ENCODE measurements at places on chromosomes 2 and 18.
A peak's percentile ranks its signal among the peaks of the same experiment; 100 is the strongest.

GRCh38 chr2:108184419-108184818 lies 55.3 kb upstream of the SULT1C3 start:
- no peak for DNase-seq

- no peak for DNase-seq
These were observed 6.3 kb upstream of the SFT2D3 start for GRCh38 chr2:127694986-127695385.

DNA sequence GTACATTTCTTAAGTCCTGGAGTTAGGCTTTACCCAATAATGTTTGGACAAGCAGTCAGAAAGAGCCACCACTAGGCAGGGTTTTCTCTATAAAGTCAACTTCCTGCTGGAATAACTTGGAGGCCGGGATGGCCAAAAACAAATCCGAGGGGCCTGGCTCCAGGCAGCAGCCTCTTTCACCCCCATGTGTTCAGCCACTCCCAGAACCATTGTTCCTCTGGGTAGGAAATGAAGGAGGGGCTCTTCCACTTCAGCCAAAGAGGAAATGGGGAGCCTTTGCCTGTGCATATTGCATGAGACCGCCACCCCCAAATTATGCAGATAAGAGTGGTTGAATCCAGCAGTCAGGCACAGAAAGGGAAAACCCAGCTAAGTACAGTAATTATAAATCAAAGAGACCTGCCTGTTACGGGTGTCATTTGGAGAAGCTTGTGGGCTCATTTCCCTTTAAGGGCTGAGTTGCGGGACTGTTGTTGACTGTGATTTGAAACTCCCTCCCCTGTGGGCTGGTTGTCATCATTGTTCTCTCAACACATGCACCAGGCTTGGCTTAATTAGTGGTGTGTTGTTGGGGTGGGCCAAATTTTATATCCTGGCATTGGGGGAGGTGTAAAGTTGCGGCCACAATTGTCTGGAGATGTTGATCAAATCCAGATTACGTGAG lies 212.8 kb upstream of the SOX11 start:
- no peak for DNase-seq

DNA sequence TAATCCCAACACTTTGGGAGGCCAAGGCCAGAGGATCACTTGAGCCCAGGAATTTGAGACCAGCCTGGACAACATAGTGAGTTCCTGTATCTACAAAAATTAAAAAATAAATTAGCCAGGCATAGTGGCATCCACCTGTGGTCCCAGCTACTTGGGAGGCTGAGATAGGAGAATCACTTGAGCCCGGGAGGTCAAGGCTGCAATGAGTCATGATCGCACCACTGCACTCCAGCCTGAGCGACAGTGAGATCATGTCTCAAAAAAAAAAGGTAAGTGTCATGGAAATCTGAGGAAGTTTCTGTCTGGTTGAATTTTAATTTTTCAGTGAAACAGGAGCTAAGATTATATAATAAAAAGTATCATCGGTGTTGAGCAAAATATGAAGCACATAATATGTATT lies 2.5 kb upstream of the C2orf15 start:
- no peak for DNase-seq

DNA sequence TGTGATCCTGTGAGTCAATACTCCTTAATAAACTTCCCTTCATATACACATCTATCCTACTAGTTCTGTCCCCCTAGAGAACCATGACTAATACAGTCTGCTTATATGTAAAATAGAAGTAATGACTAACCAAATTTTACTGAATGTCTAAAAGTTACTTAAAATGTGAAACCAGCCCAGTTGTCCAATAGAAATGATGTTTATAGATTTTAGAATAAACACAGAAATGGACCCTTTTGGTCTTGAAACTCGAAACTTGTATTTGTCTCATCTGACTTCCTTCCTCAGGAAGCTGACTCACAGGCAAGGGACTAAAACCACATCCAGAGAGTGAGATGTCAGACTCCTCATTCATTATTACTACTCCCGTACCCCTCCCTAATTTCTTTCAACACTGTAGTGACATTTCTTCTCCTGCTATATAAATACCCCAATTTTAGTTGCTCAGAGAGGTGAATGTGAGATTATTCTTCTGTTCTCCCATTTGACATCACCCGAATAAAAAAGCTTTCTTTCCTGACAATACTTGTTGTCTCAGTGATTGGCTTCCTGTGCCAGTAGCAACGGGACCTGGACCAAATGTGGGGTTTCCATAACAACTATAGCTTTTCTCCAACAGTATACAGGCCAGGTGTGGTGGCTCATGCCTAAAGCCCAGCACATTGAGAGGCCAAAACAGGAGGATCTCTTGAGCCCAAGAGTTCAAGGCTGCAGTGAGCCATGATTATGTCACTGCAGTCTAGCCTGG lies 486.0 kb downstream of the ERBB4 start:
- no peak for DNase-seq

- no peak for DNase-seq
These were observed 155.4 kb downstream of the ASB1 start for GRCh38 chr2:238582159-238582558.

- no peak for DNase-seq
These were observed 133.1 kb upstream of the PELI1 start for GRCh38 chr2:64277101-64277849.

GRCh38 chr2:151240433-151240832 lies 21.2 kb downstream of the RBM43 start:
- DNase-seq, result no peak

DNA sequence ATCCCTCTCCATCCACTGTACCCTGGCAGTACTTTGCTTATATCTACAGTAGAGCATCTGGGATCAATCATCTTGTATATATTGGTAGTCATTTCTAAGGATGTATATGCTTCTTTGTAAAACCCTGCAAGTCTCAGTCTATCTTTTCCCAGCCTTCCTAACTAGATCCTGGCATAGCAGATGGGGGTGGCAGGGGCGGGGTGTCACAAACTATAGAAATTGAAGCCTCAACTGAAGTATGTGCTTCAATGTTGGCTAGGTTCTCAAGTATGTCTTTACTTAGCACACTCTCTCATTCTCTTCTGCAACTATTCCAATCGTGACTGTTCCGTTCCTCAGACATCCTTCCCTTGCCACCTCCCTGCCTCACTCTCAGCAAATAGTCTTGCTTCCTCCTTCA lies 30.1 kb upstream of the AGPS start:
- no peak for DNase-seq

GRCh38 chr2:18814387-18814786 lies 225.0 kb upstream of the NT5C1B start:
- DNase-seq, result no peak

GRCh38 chr2:205245652-205246051 lies 436.6 kb upstream of the NRP2 start:
- no peak for DNase-seq

- DNase-seq, result no peak
These were observed 53.5 kb downstream of the ATP8B1 start for GRCh38 chr18:57749604-57749970.

- no peak for DNase-seq
These were observed 101.3 kb upstream of the SALL3 start for GRCh38 chr18:78878335-78878734.

GRCh38 chr2:241540771-241541561 lies 17.6 kb upstream of the BOK start:
- DNase-seq, result peak; percentile 75

GRCh38 chr2:106977717-106978116 lies 91.8 kb upstream of the ST6GAL2 start:
- DNase-seq, result no peak

DNA sequence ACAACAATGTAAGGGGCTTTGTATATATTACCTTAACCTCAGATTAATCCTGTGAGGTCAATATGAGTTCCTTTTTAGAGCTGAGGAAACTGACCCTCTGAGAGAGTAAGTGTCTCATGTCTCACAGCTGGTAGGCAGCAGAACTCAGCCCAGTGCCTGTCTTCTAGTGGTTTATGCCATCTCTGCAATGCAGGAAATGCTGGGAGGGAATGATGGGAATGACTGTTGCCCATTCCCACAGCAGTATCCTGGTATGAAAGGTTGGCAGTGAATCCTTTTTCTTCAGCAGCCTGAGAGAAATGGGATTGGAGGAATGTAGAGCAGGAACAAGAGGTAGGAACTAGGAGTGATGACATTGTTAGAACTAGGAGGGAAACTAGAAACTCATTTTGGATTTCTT lies 6.0 kb downstream of the MRPL30 start:
- no peak for DNase-seq

- peak; percentile 47 for DNase-seq
These were observed 75.3 kb downstream of the LRRFIP1 start for GRCh38 chr2:237702441-237703391.

- DNase-seq, result no peak
These were observed 186.5 kb downstream of the SH3BP4 start for GRCh38 chr2:235138339-235138738.

- DNase-seq, result no peak
These were observed 6.5 kb upstream of the FN1 start for GRCh38 chr2:215442401-215442787.

DNA sequence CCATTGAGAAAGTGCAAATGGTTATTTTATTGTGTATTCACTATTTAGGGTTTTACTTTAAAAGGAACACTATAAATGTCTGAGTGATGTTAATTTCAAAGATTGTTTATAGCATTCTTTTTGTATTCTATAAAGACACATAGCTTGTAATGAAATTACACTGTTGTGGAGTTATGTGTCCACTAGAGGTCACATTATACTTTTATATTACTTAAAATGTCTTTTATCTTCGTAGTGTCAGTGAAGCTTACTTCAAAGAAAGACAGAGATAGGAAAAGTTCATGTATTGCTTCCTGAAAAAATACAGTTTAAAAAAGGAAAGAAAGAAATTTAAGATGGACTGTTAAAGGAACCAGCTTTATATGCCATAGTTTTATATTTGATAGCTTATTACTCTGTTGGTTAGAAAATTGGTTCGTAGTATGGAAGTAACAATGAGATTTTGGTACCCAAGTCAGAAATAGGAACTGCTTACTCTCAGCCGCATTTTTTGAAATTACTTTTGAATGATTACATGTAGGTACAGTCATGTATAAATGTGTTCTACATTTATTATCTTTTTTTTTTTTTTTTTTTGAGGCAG lies 20.5 kb downstream of the APLF start:
- DNase-seq, result no peak

DNA sequence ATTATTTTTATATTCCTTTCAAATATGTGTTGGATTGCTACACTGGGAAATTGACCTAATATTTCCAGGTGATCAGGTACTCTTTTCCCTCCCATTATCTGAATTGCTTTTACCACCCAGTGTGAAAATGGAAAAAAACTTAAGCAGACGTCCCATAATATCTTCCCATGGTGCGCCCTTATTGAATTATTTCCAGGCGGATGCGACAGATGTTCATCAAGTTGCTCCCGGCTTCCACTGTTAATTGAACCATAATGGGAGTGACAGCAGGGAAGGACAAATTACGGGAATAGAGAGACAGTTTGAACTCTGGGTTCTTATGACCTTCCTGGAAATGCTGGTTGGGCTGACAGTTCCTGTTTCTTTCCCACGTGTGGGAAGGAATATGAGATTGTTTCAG lies 93.3 kb downstream of the THSD7B start:
- no peak for DNase-seq

DNA sequence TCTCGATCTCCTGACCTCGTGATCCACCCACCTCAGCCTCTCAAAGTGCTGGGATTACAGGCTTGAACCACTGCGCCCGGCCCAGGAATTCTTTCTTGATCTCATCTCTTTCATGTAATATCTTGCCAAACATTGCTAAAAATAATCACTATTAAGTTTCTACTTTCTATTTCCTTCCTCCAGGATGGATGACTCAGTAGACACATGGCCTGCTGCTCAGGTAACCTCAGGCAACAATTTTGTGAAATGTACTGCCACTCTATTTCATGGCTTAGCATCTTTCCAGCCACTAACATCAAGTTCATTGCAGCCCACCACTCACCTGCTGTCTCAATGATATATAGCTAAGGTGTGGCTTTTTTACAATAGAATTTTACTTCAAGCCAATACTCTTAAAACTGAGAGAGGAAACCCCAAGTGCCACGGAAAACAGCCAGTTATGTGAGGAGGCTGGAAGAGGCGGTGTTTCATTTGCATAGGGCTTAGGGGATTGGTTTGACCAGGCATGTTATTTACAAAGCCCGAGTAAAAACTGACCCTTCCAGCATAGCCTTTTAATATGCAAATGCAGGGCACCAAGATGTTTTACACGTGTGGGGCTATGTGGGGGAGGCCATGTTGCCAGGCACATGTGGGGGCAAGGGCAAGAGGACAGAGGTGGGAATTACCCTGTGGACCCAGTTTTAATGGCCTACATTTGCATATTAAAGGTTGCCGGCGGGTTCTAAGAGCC lies 11.3 kb upstream of the SUMO1 start:
- no peak for DNase-seq

GRCh38 chr18:37741032-37741623 lies 175.5 kb upstream of the CELF4 start:
- DNase-seq, result no peak

- DNase-seq, result no peak
These were observed 288.8 kb upstream of the SLC14A2 start for GRCh38 chr18:45326505-45326904.

- no peak for DNase-seq
These were observed 517.0 kb upstream of the KLHL29 start for GRCh38 chr2:22867973-22868372.

- DNase-seq, result no peak
These were observed 51.8 kb upstream of the CCDC150 start for GRCh38 chr2:196587739-196588138.

GRCh38 chr2:78077633-78078032 lies 555.5 kb upstream of the LRRTM4 start:
- DNase-seq, result no peak

DNA sequence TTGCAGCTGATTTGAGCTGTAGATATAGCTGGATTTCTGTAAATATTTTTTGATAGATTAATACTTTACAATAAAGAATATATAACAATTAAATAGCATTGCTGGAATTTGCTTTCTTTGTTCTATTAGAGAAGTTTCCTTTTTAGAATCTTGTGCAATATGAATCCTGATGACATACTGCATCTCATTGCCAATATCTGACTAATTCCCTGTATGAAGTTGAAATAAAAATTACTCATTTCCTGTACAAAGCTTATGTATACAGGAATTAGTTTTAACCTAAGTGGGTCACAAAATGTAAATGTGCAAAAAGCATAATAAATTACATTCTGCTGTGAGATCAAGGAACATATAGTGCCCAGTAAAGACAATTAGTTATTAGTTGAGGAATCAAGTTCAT lies 72.8 kb upstream of the TMEFF2 start:
- no peak for DNase-seq

DNA sequence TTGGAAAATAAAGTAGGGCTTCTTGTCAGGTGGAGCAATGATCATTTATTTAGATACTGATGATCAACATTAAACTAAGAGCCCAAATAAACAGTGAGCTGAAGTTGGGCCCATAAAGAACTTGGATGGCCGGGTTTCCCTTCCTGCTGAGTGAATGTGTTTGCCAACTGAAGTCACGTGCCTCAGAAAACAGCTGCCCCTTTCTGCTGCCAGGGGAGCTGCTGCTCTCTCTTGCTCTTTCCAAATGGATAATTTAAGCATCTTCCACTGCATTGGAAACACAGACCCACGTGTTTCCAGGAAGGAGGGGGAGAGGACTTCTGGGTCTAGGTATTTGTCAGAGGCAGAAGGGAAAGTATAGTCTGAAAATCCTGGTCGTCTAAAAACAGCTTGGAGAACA lies 22.9 kb upstream of the NCKAP5 start:
- DNase-seq, result no peak

GRCh38 chr2:238220892-238221521 lies 17.5 kb upstream of the ILKAP start:
- DNase-seq, result no peak

Measured in stimulated activated CD4-positive, alpha-beta T cell treated with anti-CD3 and anti-CD28 coated beads, Interleukin-2, amount 100 ng/mL, for 24 hours (primary cell).